Fibroblast of mammary gland (primary cell): ENCODE measurements at places on chromosomes 4 and X.
A peak's percentile ranks its signal among the peaks of the same experiment; 100 is the strongest.

DNA sequence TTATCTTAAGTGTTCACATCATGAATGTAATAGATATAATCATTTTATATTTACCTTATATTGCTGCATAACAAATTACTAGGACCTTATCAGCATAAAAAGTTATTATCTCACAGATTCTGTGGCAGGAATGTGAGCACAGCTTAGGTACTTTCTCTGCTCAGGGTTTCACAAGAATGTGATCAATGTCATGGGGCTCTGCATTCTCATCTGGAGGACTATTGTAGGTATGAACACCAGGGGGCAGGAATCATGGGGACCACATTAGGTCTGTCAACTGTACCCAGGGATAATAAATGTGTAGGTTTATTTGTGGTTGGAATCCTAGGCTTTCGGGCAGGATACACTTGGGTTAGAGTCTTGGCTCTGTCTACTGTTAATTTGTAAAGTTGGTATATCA lies 519.2 kb downstream of the ARAP2 start:
- no peak for DNase-seq

DNA sequence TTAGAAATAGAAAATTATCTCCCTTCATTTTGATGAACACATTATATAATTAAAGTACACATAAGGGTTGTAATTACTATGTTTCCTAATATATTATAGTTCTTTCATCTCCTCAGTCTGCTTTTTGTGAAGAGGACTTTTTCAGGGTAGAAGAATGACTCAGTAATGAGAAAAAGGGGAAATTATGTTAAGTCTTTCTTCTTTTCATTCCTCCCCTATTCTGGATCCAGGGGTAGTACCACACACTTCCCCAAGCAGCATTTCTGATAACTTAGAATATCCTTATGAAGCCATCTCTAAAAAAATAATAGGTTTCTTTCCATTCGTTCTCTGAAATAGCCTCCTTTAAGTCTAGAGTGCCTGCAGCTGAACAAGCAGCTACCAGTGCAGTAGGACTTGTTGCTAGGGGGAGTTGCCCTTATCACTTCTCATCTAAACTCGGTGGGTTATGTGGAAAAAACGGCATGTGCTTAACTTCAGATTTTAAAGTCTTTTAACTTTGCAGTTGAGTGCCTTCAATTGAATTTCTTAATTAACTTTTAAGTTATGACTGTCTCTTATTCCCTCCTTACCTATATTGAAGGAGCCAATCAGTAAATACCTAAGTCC lies 184.8 kb downstream of the ARHGAP24 start:
- DNase-seq = no peak

DNA sequence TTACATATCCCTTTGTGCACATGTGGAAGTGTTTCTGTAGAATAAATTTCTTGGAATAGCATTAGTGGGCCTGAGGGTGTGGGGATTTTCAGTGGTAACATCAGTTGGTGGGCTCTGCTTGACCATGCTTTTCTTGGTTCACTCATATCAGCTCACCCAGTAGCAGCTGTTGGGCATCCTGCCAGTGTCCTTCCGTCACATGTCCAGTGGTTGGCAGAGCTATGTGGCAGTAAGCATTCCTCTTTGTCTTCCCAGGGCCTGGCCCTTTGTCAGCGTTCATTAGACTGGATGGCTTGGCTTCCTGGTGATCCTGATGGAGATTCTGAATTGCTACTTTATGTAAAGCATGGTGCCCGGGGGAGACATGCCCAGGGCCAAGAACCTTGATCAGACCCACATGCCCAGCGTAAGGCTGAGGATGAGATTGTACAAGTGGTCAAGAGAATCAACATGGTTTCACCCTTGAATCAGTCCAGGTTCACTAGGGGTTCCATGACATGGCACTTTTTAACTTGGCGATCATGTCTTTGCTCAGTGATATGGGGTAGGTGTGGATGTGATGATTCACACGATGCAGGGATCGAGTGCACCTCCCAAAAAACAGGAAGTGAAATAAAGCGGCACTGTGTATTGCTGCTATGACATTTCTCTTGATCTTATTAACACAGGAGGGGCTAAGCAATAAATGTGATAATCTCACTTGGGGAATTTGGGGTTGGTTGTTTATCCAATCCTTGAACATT lies 72.1 kb upstream of the IGFBP7 start:
- DNase-seq = no peak

GRCh38 chrX:39194673-39195072 lies 393.4 kb downstream of the MID1IP1 start:
- no peak for DNase-seq

- DNase-seq = no peak
These were observed 21.6 kb downstream of the CLNK start for GRCh38 chr4:10662937-10663336.

DNA sequence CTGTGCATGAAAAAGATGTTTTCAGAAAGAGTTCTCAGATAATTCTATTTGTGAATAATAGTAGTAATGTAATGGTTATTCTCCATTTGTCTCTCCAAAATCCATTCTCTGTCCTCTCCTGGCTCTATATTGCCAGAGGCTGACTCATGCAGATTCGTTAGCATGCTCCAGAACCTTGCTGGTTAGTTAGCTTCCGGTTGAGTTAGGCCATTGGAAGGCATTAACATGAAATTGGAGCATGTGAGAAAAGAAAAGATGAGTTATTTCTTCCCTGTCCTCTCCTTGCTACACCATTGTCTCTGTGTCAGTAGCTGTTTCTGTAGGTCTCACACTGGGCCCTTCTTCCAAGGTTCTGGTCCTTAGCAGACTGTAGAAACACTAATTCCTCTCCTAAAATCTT lies 23.5 kb upstream of the PRDM8 start:
- DNase-seq = peak; percentile 84

GRCh38 chr4:74319470-74319869 lies 11.2 kb downstream of the EPGN start:
- DNase-seq = no peak

DNA sequence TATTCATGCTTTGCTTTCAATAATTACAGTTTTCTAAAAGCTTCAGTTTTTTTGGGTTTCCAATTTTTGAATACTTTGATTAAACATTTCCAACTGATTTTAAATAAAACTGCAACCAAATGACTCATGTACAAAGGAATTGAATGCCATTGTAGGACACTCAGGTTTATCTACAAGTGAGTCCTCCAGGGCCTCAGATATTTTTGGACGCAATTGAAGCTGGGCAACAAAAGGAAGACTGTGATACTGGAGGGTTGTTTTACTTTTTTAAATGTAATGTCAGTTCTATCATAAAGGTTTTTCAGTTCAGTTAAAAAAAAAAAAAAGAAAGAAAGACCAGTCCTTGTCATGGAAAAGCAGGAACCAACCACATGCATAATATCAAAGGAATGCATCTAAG lies 64.2 kb downstream of the MAGEA10 start:
- no peak for DNase-seq

- DNase-seq = no peak
These were observed 191.9 kb downstream of the SLC39A8 start for GRCh38 chr4:102153391-102153790.

DNA sequence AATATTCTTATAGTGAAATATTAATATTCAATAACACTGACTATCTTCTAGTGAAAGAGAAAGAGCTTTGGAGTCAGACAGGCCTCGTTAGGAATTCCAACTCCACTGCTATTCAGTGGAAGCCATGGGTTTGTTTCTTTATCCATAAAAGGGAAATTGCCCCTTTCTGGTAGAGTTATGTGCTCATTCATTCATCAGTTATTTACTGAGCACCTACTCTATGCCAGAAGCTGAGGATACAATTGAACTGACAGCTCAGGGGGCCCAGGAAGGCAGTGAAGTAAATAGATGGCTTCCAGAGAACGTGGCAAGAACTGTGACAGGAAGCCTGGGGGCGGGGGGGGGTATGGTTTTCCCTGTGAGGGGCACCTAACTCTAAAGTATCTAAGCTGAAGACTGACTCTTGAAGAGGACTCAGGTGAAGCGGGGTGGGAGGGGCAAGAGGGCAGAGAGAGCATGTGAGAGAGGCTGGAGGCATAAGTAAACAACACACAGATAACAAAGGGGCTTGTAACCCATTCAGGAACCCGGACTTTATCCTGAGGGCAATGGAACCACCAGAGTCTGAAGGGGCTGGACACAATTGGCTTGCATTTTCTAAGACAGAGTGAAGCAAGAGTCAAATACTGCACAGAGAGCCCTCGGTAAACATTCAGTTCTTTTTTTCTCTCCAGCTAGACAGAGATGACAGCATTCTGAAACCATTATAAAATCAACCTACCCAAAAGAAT lies 20.3 kb downstream of the ANXA5 start:
- no peak for DNase-seq

DNA sequence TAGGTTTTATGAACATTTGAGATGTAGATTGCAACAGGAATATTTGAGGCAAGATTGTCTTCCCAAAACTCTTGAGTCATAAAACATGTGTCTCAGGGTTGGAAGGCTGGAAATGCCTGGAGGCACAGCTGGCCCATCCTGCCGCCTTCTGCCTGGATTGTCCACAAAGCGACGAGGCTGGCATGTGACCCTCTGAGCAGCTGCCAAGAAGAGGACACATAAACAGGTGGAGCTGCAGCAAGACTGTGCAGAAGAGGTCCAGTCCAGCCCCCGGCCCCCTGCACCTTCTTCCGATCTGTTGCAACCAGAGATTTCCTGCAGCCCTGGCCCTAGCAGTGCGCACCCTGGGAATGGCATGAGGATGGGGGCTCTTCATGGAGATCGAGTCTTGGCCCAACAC lies 101.9 kb upstream of the BCOR start:
- DNase-seq = no peak

- DNase-seq = no peak
These were observed 68.4 kb upstream of the ALB start for GRCh38 chr4:73335679-73336078.

DNA sequence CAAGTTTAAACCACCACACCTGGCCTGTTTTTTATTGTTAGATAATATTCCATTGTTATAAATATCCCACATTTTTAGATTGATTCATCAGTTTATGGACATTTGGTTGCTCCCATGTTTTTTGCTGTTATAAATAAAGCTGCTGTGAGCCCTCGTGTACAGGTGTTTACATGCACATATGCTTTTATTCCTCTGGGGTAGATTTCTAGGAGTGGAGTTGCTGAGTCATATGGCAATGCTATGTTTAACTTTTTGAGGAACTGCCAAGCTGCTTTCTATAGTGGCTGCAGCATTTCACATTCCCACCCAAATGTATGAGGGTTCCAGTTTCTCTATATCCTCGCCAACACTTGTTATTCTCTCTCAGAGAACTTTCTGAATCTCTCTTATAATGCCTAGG lies 90.5 kb downstream of the TBL1X start:
- peak; percentile 21 for DNase-seq

- DNase-seq = no peak
These were observed 50.8 kb downstream of the LRP2BP start for GRCh38 chr4:185344743-185345538.

- DNase-seq = no peak
These were observed 788 bp downstream of the SHROOM2 start for GRCh38 chrX:9786798-9787635.

GRCh38 chr4:14743172-14743571 lies 259.1 kb upstream of the CPEB2 start:
- DNase-seq = no peak

DNA sequence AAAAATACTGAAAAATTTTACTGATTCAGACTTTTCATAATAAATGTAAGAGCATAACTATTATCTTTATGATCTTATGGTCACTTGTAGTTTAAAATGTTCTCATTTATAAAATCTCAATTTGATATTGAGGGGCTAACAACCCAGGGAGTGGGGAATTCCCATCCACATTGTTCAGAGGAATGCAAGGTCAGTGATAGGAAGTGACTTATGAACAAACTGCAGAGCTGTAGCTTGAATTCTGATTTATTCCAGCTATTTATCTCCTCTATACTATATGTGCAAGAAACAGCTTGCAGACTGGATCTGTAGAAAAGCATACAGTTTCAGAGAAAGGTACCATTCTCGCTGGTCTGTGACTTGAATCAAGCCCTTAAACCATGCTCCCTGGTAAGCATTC lies 61.6 kb downstream of the SEC24D start:
- DNase-seq = no peak

DNA sequence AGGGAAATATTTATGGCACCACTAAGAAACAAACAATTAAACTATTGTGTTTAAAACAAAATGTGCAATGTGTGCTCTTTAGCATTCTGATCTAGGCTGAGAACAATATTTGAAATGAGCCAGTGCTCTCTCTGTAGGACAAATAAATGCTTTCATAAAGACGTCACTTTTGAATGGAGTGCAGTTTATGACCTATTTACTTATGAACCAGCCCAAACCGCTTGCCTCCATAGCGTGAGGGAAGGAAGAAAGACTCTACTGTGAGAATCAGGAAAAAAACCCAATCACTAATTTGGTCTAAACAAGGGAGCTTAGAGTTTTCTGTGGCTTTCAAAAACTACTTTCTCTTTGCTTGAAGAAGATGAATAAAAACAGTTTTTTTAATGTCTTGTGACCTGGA lies 39.4 kb downstream of the SAT1 start:
- peak; percentile 15 for DNase-seq

- no peak for DNase-seq
These were observed 79.2 kb upstream of the GPM6A start for GRCh38 chr4:175891231-175891630.

DNA sequence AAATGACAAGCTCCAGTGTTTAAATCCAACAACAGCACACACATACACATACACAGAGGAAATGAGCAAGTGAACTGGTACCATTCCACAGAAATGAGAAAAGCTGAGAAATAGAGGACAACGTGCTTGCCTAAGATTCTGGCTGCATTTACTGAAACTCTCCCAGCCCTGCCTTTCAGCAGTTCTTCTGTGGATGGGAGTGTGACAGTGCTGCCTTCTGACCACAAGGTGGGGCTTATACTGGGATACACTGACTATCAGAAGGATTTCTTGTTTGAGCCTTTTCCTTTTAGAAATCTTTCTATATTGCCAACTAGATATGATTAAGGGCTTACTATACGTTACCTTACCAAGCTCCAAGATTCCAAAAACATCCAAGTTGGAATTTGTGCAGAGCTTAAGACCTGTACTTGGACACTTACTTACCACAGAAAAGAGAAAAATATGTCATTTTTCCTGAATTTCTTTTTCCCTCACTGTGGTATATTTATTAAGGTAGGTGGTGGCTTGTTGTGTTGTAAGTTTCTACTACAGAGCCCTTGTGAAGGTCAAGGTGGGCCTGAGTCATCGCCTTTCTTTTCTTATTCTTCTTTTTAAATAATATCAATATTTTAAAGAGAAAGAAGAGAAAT lies 10.7 kb upstream of the CXCL8 start:
- peak; percentile 95 for DNase-seq

DNA sequence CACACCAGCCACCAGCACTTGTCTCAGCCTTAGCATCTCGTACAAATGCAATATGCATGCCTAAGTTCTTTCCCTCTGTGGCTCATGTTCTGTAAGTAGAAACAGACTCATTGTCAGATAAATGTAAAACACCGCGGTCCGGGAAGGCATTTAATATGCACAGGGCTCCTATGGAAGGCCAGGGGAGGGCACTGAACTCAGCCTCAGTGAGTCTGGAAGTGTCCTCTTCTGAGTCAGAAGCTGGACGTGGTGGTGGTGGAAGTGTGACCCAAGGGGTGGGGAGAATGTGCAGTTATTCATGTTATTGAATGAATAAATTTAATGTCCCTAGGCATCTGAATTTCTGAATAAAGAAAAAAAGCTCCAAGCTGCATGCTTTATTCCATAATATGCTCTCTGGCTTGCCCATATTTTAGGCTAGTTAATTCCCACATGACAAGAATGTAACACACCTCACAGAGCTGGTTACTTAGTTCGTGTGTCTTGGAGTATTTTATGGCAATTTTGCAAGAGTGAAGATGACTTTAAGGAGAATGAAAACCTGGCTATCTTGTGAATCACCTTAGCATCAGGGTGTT lies 193.1 kb upstream of the GATB start:
- no peak for DNase-seq

GRCh38 chr4:151148261-151148660 lies 48.8 kb downstream of the RPS3A start:
- no peak for DNase-seq

GRCh38 chr4:110198049-110198434 lies 373 bp downstream of the ELOVL6 start:
- DNase-seq = peak; percentile 35
